ENCODE measurements at places on chromosomes 6 and 20.

- no peak for DNase-seq
These were observed 24.6 kb downstream of the MYLK4 start for GRCh38 chr6:2725999-2726567.

- no peak for DNase-seq
These were observed 224.9 kb upstream of the DTNBP1 start for GRCh38 chr6:15887491-15888461.

DNA sequence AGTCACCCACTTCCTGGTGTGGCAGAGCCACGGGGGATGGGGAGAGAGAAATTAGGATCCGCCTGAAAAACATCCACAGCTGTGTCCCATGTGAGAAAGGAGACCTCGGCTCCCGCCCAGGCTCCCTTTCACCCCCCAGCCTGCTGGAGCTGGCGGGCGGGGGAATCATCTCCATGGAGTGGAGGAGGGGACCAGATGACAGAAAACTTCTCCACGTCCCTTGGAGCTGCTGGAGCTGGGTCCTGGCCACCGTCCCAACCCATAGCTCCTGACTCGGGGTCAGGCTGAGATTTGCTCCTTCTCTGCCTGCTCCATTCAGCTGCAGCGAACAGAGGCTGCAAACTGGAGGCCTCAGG lies 113.8 kb downstream of the CEBPB start:
- no peak for DNase-seq

GRCh38 chr6:152948150-152948768 lies 34.6 kb downstream of the FBXO5 start:
- DNase-seq = peak; percentile 14

Measured in putamen (tissue), 1 donor.